Activated CD4-positive, CD25-positive, alpha-beta regulatory T cell (primary cell): ENCODE measurements at places on chromosomes 1 and 21.

DNA sequence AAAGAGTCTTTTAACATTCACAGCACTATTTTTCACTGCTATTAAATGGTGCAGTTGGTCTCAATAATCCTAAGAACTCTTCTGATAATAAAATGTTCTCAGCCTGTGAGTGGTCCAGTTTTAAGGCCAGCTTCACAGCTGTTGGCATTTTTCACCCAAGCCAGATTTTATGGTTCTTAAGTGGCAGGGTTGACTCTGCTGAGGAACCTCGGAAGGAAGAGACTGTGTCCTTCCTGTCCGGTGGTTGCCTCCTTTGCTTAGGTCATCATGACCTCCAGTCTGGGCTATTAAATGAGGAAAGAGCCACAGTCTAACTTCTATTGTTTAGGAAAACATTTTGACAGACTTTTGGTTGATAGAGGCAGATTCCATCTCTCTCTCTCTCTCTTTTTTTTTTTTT, 112.5 kb upstream of the SERBP1 start:
- no peak for DNase-seq

GRCh38 chr1:20185834-20186782, at the start of the genes PLA2G2C and UBXN10:
TSS of gene PLA2G2C (minus strand) at chr1:20186518. CDS start at chr1:20177363, 9,155 bp downstream.
TSS of gene UBXN10 (plus strand) at chr1:20186096. CDS start at chr1:20190562, 4,466 bp downstream.
- peak; percentile 27 for DNase-seq

DNA sequence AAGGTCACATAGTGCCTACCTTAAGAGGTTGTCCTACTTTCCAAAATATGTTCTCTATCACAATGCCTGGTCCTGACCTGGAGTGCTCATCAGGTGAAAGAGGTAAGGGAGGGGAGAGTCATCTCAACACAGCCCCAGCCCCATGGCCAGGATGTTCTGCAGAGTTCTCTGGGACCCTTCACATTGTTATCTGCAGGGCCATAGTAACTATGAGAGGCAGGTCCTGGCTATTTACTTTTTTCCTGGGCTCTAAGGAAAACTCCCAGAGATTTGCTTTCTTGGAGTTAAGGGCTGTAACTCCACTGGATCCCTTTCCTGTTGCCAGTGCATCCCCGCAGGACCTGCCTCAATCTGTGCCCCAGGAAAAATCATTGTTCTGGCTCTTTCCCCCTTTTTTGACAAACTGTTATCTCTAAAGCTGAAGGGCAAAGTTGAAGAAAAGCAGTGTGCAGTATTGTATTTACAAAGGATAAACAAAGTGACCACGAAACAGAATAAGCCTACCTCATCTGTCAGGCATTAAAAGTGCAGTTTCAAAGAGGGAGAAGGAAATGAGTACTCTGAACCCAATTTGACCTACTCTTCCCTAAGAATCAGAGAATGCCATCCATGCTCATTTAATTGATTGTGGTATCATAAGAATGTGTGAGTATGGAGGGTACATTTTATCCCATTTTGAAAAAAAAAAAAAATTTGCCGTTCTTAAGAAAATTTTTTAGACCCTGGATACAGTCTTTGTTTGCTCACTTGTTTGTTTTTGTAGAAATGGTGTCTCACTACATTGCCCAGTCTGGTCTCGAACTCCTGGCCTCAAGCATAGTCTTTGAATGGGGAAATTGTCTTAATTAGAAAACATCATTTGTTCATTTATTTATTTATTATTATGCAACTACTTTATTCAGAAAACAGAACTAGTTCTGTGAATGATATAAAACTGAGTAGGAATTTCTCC, 149.6 kb downstream of the RHOU start:
- DNase-seq, result no peak

- DNase-seq, result no peak
These were observed 160.9 kb downstream of the HLX start for GRCh38 chr1:221040101-221040500.

- DNase-seq, result no peak
These were observed 332.5 kb downstream of the AMY1C start for GRCh38 chr1:104082221-104082620.

DNA sequence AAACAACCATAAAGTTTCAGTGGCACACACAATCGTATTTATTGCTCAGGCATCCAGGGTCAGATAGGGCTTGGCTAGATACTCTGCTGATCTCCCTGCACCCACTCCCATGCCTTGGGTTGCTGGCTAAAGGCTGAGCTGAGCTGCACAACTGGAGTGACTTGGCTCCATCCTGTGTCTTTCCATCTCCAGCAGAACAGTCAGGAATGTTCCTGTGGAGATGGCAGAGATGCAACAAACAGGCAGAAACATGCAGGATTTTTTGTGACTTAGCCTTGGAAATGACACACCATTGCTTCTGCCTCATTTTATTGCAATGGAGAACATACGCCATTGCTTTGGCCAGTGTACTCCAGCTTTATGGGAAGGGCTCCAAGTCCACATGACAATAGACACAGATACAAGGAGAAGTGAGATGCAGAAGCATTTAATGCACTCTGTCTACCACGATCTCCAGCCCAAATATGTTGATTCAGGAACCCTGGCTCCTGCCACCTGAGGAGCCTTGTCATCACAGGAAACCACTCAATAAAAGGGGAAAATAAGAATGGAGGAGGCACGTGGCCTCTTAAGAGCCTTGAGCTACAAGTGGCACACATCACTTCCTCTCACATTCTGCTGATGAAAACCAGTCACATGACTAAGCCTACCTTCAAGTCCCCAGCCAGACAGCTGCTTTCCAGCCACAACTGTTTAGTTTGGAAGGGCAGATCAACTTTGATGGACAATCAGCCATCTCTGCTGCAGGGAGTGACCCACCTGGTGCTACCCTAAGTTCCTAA, 10.1 kb upstream of the GUCA2B start:
- no peak for DNase-seq
